NCI-H2171 treated with DMSO at 0.1 percent for 48 hours (cell line): ENCODE measurements at places on chromosomes 12 and 14.

DNA sequence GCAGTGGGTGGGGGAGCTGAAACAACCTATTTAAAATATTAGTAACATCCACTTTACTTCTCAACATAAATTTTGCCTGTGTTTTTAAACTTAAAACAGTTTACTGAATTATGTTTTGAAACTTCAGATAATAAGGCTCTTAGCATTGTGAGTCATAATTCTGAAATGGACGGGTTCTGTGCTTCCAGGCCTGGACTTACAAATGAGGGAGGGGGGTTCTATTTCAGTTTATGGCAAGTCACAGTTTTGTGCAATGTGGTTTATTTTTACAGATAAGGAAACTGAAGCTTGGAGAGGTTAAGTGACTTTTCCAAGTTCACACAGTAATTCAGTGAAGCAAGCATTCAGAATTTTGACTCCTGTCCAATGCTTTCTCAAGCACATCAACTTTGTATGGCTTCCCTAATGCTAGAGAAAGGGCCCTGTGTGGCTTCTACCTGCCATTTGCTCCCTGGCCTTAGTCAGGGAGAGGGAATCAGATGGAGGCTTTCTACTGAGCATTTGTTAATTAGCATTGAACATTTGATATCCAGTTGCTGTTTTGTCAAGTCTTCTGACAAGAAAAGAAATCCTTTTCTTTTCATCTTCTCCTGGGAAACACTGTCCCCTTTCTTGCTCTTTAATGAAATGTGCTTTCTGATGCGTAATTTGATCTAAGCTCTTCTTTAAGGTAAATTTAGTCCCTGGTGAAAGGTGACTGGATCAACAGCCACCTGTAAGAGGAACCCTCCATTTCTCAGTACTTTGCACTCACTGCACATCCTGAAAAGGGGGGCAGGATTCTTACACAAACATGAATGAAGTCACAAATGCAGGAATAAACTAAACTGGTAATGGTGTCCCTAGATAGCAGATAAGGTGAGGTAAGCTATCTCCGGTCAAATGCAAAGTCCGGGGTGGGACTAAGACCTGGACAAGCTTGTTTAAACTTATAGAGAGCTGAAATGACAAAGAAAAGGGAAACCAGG, 2.5 kb upstream of the SALL2 start:
- peak; percentile 91 for DNase-seq

- DNase-seq = no peak
These were observed 11.5 kb downstream of the DUSP16 start for GRCh38 chr12:12551115-12551514.

DNA sequence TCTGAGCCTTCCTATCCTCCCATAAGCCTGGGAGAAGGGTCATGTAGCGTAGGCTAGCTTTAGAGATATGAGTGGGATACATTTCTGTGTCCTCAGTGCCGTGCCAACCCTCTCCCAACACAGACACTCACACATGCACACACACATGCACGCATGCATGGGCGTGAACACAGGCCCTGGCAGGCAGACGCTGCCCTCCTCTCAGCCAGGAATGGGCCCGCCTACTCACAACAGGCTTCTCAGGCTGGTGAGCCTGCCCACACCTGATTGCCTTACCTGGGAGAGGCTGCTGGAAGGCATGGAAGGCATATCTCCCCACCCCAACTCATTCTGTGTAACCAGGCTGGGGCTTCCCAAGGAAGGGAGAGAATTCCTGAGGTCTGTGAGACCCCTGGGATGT, 12.8 kb upstream of the ACVR1B start:
- no peak for DNase-seq

DNA sequence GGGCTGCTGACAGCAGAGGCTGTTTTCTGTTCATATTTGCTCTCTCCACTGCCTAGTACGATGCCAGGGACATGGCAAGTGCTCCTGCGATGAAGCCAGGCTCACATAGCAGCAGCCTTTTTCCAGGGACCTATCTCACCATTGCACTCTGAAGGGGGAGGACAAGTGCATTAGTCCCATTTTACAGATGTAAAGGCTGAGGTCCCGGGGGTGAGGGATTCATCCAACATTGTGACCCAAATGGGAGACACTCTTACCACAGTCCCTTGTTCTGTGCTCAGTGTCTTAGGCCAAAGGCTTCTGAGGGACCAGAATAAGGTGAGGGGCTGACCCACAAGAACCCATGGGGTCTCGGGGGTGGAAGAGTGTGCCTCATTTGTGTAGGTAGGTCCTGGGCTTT, 21.6 kb upstream of the ESRRB start:
- no peak for DNase-seq

DNA sequence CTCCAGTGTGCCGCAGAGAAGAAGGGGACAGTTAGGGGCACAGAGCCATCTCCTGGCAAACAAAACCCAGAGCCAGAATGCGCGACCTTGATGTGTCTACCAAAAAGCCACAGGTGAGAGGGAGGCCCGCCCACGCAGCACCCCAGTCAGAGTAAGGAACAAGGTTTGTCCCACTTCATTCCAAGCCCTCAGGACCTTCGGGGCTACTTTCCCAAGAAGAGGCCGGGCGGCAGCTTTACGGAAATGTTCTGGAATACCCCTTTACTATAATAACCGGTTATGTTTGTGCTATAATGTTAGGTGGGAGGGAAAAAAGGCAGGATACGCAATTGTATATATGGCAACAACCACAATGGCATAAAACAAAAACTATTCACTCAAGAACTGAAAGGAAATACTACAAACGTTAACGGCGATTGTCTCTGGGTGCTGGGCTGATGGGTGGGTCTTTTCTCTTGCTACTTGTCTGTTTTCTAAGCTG, 12.3 kb downstream of the CCDC88C start:
- DNase-seq = no peak

GRCh38 chr12:63941879-63942278, 97.4 kb downstream of the SRGAP1 start:
- DNase-seq = no peak

DNA sequence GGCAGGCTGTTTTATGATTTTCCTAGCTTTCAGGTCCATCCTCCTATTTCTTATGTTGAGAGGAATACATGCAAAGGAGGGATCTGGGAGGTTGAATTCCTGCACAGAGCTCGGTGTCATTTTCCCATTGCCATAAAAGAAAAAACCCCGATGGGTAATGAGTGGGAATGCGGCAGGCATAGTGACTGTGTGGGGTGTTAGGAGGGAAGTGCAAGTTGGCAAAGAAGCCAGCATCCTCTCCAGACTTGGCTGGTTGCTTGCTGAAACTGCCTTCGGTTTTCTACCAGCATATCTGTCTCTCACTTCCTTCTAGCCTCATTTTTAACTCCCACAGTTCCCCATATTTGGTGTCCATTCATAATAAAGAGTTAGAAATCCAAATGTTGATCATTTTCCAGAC, 1046.1 kb downstream of the SLC6A15 start:
- no peak for DNase-seq

GRCh38 chr14:89279649-89280232, 137.3 kb downstream of the FOXN3 start:
- DNase-seq = peak; percentile 70

GRCh38 chr12:96261557-96261956, 67.4 kb downstream of the ELK3 start:
- DNase-seq = no peak

- DNase-seq = no peak
These were observed 49.1 kb upstream of the GPHB5 start for GRCh38 chr14:63367742-63368364.

GRCh38 chr12:108779998-108780688, 48.8 kb upstream of the CORO1C start:
- no peak for DNase-seq

GRCh38 chr14:21923820-21924219, 250.2 kb upstream of the OR4E1 start:
- DNase-seq = no peak

GRCh38 chr12:26732005-26732908, 100.7 kb downstream of the ITPR2 start:
- no peak for DNase-seq

DNA sequence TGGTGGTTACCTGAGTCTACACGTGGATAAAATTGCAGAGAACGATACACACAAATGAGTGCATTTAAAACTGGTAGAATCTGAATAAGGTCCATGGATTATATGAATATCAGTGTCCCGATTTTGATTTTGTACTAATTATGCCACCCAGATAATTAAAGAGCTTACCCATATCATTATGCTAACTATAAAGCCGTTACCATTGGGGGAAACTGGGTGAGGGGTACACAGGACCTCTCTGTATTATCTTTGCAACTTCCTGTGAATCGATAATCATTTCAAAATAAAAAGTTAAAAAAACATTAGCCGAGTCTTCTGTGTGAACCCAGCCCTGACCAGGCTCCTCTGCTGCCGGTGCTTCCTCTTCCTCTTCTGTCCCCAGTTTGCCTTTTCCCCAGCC, 107.1 kb downstream of the SMOC1 start:
- no peak for DNase-seq

DNA sequence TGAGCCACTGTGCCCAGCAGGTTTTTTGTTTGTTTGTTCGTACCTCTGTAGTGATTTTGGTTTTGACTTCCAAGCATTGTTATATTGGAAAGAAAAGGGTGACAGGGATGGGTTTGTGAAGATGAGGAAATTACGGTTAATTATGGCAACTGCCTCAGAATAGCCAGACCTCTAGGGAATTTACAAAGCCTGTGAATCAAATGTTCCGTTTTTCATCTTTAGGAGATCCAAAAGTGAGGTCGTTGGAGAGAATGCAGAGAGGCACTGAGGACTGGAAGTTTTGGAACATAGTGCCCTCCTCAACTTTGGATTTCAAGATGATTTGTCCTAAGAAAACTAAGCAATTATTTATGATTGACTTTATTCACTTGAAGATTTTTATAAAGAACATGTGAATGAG, 54.5 kb upstream of the EVL start:
- DNase-seq = no peak

DNA sequence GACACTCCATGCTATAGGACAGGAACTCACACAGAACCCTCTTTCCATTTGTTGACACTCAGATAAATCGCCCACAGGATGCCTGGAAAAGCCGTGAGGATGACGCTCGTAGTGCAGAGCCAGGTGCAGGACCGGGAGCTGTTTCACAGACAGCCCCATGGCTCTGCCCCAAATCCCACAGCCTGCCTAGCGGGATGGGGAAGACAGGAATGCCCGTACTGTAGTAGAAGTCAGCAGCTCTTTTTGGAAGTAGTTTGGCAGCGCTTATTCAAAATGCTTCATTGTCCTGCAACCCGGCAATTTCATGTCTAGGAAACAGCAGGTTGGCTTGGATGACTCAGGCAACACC, 41.6 kb downstream of the JAG2 start:
- DNase-seq = no peak

DNA sequence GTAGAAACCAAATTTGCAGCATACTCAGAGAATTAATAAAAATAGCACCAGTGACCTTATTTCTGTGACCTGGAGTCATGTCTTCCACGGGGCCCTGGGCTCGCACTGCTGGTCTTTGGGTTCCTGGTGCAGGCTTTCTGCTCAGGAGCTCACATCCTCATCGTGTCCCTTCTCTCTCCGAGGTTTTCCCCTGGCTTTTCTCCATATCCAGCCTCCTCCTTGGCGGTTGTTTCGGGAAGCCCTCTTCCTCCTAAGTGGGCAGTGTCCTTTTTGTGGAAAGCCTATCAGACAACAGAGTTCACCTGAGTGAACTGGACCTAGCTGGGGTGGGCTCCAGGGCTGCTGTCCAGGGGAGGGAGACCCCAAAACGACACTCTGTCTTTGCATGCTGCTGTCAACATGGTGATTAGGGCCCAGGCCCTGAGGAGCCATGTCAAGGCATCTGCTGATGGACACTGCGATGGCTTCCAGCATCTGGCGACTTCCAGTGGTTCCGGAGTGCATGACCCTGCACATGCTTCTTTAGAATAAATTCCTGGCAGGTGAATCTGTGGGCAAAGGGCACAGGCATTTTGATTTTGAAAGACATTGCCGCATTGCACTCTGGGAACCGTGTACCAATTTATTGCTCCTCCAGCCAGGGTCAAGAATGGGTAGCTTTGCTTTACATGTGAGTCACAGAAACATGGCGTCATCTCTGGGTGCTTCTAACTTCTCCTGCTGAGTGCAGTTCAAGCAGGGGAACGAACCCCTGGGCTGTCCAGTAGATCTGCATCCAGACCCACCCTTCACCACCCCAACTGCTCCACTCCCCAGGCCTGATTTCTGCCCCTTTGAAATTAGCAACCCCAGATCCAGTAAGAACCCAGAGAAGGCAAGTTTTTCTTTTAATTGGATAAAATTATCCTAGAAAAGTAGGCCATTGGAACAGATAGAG, 136.8 kb downstream of the ADGRD1 start:
- no peak for DNase-seq

DNA sequence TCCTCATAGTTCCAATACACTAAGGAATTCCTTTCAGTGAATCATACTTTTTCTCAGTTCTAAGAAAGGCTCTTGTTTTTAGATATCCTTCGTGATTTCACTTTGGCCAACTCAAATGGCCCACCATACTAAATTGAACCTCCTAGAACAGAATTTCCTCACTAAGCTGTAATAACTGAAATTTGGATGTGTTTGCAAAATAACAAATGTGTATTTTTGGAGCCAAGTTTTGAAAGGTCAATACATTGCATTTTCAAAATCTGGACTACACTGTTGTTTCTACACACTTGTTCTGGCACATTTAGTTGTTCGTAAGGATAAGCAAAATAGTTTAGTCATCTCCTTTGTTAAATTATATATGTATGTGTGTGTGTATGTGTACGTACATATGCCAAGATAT, 439.0 kb upstream of the STXBP6 start:
- no peak for DNase-seq

DNA sequence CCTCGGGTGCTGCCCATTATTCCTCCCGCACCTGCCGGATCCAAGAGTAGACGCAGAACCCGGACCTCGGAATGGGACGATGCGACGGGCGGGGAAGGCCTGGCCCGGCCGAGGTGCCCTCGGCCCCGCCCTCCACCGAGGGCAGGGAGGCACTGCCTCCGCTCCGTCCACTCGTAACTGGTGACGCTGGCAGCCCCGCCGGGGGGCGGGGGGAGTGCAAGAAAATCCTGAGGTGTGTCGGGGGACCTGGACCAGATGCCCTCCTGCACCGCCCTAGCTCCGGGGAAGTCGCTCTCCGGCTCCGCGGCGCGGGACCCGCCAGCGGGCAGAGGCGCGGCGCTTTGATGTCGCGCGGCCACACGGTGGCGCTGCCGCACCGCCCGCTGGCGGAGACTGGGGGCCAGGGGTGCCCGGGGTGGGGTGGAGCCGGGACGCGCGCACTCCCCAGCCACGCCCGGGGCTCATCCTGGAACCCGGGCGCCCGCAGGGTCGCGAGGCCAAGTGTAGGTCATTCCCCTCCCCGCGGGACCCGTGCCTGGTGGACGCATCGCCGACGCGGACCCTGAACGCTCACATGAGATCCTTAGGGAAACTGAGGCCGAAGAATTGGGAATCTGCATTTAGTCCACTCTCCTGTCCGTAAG, 202.8 kb downstream of the TTC8 start:
- DNase-seq = peak; percentile 25

- DNase-seq = no peak
These were observed 27.3 kb downstream of the FRS2 start for GRCh38 chr12:69497308-69498026.
